ENCODE measurements at places on chromosomes 4 and X.

- no peak for DNase-seq
Observed at GRCh38 chr4:141090473-141090872, 42.8 kb downstream of the RNF150 start.

DNA sequence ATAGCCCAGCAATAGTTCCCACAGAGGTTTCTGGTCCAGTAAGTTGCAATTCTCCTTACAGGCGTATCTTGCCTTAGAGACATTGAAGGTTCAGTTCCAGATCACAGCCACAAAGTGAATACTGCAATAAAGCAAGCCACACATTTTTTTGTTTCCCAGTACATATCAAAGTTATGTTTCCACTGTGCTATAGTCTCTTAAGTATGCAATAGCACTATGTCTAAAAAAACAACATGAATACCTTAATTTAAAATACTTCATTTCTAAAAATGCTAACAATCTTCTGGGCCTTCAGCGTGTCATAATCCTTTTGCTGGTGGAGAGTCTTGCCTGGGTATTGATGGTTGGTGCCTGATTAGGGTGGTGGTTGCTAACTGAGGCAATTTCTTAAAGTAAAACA, 659.1 kb downstream of the GRID2 start:
- DNase-seq = no peak

DNA sequence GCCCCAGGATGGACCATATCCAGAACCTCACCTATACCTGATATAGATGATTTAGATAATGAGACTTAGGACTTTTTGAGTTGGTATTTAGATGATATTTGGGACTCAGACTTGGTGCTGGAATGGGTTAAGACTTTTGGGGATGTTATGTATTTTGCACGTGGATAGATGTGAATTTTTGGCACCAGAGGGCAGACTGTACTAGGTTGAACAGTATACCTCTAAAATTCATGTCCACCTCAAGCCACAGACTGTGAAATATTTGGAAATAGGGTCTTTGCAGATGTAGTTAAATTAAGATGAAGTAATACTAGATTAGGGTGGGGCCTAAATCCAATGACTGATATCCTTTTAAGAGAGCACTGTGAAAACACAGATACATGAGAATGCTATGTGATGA, 15.6 kb downstream of the RBM41 start:
- DNase-seq = no peak

- DNase-seq = no peak
Observed at GRCh38 chr4:58064653-58065052, 954.5 kb upstream of the IGFBP7 start.

DNA sequence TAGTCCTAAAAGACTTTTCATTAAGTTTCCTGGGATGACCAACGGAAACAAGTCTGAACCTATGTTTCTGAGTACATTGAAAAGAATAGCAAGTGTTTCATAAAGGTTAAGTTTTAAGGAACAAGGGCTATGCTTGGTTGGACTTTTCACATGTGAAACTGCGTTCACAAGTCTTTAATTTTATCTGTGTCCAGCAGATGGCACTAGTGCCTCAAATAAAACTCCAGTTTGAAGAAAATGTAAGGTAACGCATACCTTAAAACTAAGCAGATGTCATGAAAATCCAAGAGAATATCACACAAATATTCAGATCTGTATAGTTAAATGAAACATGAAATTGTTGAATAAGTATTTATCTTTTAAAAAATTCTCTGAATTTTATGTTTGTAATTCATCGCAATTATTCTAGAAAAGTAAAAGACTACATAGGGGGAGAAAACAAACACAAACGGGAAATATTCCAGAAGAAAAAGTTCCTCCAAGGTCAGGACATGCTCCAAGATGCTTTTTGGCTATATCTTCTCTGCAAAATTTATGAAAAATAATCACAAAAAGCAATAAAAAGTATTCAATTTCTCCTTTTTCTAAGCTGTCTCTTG, 89.6 kb upstream of the MAD2L1 start:
- DNase-seq = no peak

DNA sequence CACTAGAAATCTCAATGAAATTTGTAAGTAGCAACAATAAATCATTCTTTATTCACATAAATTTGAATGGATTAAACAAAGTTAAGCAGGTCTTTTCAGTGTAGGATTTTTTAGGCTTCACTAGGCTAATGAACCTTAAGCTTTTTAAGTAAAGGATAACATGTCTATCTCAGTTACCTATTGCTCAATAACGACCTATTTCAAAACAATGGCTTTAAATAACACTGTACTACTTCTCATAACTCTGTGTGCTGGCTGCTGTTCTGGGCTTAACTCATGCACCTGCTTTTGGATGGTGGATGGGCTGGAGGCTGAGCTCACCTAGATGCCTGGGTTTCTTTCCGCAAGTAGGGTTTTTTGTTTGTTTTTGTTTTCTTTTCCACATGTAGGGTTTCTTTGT, 495.0 kb upstream of the SLIT2 start:
- no peak for DNase-seq

DNA sequence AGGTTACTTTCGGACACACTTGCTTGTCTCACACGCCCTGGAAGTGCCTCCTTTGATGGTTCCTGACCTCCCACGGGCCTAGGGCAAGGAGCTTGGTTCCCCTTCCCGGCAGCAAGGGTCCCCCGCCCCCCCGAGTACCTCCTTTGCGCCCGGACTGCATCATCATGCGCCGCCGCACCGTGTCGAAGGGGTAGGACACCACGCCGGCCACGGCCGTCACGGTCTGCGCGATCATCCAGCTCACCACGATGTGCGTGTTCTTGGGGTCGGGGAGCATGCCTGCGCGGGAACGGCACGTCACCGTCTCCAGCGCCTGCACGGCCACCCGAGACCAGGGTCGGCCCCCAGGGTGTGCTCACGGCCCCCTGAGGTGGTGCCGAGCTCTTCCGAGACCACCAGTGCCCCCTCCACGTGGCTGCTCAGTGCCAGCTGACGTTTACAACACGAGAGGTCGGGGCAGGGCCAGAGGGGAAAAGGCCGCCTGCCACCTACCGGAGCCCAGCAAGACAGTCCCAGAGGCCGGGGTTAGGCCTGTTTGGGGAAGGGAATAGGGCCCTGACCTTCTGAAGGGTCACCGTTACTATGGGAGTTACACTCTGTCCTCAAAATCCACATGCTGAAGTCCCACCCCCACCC, 4.7 kb downstream of the SLC25A6 start:
- DNase-seq = no peak

GRCh38 chr4:107215222-107215621, 179.1 kb upstream of the DKK2 start:
- DNase-seq = no peak

DNA sequence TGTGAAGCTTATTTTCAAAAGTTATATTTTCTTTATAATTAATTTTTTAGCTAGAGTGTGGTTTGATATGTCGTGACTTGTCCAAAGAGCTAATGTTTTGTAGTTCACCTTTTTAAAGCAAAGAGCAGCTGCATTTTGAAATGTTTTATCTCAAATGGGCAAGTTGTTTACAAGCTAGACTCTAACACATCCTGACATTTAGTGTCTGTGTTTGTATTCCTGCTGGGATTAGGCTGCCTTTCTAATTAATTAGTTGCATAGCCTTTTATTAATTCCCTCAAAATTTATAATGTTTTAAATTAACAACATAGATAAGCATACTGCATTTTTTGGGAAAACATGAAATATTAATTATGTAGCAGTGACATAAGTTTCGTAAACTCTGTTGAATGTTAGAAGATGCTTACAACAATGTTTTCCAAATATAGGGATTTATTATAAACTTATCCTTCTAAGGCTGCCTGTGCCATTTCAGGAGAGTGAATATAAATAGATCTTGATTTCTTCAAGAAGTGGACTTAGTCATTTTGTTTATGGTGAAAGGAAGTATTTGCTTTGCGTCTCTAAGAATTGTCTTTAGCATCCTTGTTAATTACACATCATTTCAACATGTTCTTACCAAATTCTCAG, 37.7 kb upstream of the NUDT6 start:
- DNase-seq = no peak

GRCh38 chrX:41336447-41336846, 2.5 kb downstream of the DDX3X start:
- DNase-seq = no peak

DNA sequence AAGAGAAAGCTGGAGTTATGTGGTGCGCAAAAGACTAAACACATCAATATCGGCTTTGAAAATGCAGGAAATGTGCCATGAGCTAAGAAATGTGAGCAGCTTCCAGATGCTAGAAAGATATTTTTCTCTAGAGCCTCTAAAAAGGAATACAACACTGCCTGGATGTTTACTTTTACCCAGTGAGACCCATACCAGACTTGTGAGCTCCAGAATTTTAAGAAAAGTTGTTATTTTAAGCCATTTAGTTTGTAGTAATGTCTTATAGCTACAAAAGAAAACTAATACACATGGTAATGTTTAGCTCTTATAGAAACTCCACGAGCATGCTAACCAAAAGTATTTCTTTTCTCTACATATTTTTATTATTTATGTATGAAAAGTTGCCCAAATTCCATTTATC, 1389.4 kb downstream of the C4orf33 start:
- no peak for DNase-seq

GRCh38 chr4:183966371-183966770, 61.3 kb downstream of the STOX2 start:
- no peak for DNase-seq

DNA sequence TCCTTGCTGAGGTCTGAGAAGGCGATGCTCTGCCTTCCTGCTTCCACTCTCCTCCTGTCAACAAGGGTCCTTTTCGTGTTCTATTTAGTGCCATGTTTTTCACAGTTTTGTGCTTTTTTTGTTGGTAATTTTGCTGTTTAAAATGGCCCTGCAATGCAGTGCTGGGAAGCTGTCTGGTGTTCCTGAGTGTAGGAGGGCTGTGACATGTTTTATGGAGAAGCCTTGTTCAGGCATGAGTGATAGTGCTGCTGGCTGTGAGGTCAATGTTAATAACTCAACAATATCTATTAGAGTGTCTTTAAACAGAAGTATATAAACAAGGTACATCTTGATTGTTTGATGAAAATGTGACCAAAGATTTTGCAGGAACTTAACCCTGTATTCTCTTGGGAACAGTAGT, 27.6 kb downstream of the CLCN4 start:
- DNase-seq = no peak

DNA sequence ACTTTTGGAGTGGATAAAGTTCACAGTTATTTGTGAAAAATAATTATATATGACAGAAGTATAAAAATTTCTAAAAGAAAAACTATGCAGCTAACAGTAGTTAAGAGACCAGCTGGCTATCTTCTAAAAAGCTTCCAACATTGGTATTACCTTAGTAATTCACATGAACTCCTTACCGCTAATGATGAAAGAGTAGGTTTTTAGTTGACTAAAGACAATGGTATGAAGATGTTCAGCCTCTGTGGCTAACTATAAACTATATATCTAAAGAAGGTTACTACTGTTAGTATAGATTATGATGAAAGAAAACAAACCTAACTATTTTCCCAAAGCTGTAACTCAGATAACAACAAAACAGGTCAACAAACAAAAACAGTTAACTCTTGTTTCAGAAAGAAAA, 10.4 kb downstream of the CCNI start:
- no peak for DNase-seq

DNA sequence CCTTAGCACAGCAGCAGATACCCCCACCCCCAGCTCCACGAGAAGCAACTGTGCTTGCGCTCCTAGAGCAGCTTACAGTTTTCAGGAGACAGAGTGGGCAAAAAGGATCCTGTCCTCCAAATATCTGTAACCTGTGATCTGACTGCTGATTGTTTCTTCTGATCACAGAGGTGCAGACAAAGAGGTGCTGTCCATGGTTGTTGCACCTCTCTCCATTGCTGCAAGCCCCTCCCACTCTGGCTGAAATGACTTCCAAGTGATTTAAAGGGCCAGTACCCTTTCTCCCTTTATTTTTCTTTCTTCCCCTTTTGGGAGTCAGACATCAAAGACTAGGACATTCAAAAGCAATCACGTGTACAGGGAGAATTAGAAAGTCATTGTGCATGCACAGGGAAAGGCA, 205.3 kb upstream of the GEMIN8 start:
- no peak for DNase-seq

- no peak for DNase-seq
Observed at GRCh38 chr4:80386281-80386886, 50.9 kb downstream of the CFAP299 start.

DNA sequence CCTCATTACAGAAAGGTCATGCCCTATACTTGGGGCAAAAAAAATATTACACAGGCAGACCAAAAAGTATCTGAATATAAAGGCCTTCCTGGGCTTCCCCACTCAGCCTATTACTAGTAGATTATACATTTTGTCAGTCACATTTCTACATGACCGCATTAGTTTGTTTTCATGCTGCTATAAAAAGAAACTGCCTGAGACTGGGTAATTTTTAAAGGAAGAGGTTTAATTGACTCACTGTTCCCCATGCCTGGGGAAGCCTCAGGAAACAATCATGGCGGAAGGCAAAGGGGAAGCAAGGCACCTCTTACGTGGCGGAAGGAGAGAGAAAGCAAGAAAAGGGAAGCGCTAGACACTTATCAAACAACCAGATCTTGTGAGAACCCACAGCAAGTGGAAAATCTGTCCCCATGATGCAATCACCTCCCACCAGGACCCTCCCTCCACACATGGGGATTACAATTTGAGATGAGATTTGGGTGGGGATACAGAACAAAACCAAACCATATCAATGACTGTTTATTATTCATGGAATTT, 1312.0 kb downstream of the PCDH7 start:
- DNase-seq = no peak

DNA sequence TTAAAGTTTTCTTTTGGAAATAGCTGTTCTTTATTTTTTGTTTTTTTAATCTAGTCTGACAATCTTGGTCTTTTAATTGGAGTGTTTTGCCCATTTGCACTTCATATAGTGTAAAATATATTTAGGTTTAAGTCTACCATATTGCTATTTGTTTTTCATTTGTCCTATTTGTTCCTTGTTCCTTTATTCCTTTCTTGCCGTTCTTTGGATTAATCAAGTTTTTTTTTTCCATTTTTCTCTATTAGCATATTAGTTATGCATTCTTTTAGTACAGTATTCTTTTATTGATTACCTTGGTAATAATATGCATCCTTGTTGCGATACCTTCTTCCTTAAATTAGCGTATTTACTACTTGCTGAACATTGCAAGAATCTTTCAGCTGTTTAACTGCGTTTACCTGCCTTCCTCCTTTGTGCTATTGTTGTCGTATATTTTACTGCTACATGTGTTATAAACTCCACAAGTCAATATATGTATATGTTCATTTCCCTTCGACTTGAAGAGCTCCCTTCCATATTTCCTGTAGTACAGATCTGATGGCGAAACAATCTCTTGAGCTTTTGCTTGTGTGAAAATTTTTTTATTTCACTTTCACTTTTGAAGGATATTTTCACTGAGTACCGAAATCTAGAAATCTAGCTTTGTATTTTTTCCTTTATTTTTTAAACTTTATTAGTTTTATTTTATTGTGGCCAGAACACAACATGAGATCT, 23.9 kb upstream of the RNF212 start:
- no peak for DNase-seq

- no peak for DNase-seq
Observed at GRCh38 chr4:56475917-56476316, 8.5 kb downstream of the SRP72 start.

DNA sequence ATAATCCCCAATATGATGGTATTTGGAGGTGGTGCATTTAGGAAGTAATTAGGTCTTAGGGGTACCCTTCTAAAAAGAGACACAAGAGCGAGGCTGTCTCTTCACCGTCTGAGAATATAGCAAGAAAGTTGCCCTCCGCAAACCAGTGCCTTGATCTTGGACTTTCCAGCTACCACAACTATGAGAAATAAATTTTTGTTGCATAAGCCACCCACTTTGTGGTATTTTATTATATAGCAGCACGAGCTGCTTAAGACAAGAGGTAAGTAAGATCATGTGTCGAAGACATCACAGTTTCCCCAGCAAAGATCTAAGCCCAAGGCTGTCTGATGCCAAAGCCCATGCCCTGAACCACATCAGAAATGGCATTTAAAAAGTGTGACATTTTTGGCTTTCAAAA, 9.6 kb upstream of the EXOSC9 start:
- no peak for DNase-seq

- no peak for DNase-seq
Observed at GRCh38 chr4:2963966-2964471, 648 bp downstream of the GRK4 start.

Measured in T-helper 9 cell (primary cell).